Kasumi-1 (cell line): ENCODE measurements at places on chromosomes 4 and X.

GRCh38 chr4:142497606-142498005, 348.5 kb downstream of the INPP4B start:
- DNase-seq = no peak

- DNase-seq = no peak
Measured at GRCh38 chr4:16457944-16458343, 231.7 kb upstream of the TAPT1 start.

DNA sequence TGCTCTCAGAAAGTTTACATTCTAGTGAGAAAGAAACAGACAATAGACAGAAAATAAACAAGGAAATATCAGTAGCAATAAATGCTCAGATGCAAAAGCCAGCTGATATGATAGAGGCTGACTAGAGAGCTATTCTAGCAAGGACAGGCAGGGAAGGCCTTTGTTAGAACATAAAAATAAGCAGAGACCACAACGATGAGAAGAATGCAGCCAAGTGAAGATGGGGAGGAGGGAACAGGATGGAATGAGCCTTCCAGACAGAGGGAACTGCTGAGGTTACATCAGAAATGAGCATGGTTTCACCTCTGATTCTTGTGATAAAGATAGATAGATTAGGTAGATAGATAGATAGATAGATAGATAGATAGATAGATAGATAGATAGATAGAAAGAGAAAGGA, 7.6 kb upstream of the SOWAHB start:
- DNase-seq = no peak

GRCh38 chr4:24604558-24605214, 20.3 kb upstream of the DHX15 start:
- no peak for DNase-seq

DNA sequence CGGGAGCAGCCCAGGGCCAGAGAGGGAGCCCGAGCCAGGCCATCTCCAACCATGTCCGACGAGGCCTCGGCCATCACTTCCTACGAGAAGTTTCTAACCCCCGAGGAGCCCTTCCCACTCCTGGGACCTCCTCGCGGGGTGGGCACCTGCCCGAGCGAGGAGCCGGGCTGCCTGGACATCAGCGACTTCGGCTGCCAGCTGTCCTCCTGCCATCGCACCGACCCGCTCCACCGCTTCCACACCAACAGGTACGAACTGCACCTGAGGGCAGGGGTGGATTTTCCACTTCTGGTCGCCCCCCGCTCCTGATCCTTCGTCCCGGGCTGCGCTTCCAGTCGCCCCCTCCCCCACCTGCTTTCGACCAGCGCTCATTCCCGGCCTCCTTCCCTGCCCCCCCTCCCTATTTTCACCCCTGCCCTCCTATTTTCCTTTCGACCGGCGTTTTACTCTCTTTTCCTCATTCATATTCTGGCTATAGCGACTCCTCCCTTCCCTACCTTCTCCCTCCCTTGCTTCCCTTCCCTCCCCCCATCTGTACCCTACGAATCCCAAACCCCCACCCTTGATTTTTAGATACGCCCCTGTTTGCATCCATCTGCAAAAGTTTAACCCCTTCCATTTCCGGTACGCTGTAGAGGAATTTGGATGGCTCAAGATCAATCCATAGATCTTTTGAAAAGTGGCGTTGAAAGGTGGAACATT, 633 bp downstream of the FAM199X start:
- DNase-seq = peak; percentile 0

GRCh38 chr4:38105475-38106220, 145.4 kb downstream of the PTTG2 start:
- DNase-seq = no peak

DNA sequence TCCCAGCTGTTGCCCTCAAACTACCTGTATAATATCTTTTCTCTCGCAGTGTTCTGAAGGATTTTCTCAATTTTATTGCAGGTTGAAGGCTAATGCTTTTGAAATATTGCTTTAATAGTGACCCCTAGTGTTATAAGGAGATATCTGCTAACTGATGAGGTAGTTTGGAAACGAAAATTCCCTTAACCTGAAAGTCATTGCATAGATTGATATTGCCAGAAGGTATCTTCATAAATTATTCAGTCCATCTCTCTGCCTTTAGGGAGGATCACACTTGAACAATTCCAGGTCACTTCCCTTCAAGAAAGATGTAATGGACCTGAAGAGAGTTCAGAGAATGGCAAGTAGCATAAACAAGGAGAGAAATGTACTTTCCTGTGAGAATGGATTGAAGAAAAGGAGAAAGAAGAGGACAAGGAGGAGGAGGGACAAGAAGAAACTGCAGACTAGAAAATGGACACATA, 44.1 kb downstream of the TIGD4 start:
- DNase-seq = peak; percentile 72
